Adrenal gland (tissue), 19 donors: ENCODE measurements at places on chromosomes 5 and 9. TPM values are rescaled to one million over a fixed set of nuclear protein-coding genes. Genes with fewer than 3 reads are reported as not detected.

SOWAHA gene
- 0.17 TPM for polyA plus RNA-seq

IFNA21 gene
- not detected for polyA plus RNA-seq

HTR1A gene
- polyA plus RNA-seq, result not detected

EQTN gene
- polyA plus RNA-seq, result 0.24 TPM

GPR151 gene
- polyA plus RNA-seq, result not detected

RANBP17 gene
- 14.7 TPM for polyA plus RNA-seq

SLC45A2 gene
- not detected for polyA plus RNA-seq
